Activated CD4-positive, alpha-beta T cell treated with anti-CD3 and anti-CD28 coated beads, Interleukin-2, Interleukin-4, amounts not matched to agents 100 ng/mL and 50 ng/mL, durations not matched to agents 16 hours and 8 hours (primary cell): ENCODE measurements at places on chromosomes 12 and 14.
A peak's percentile ranks its signal among the peaks of the same experiment; 100 is the strongest.

DNA sequence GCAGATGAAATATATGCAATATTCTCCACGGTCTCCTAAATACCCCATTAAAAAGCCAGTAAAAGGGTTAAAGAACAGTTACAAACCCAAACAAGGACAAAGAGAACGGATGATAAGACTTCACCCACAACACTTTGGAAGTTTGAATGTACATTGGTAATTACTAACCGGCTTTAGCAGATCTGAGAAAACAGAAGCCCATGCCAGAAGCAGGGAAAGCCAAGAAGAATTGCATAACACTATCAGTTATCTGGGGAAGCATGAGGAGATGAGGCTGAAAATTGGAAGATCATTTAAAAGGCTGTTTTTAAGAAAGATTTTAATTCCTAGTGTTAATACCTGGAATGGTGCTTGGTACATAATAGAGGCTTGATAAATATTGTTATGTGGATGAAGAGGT, 55.6 kb upstream of the MYBPC1 start:
- DNase-seq = no peak

GRCh38 chr12:84222841-84223240, 689.8 kb downstream of the SLC6A15 start:
- no peak for DNase-seq

- no peak for DNase-seq
These were observed 49.1 kb upstream of the FKBP4 start for GRCh38 chr12:2745655-2746054.

DNA sequence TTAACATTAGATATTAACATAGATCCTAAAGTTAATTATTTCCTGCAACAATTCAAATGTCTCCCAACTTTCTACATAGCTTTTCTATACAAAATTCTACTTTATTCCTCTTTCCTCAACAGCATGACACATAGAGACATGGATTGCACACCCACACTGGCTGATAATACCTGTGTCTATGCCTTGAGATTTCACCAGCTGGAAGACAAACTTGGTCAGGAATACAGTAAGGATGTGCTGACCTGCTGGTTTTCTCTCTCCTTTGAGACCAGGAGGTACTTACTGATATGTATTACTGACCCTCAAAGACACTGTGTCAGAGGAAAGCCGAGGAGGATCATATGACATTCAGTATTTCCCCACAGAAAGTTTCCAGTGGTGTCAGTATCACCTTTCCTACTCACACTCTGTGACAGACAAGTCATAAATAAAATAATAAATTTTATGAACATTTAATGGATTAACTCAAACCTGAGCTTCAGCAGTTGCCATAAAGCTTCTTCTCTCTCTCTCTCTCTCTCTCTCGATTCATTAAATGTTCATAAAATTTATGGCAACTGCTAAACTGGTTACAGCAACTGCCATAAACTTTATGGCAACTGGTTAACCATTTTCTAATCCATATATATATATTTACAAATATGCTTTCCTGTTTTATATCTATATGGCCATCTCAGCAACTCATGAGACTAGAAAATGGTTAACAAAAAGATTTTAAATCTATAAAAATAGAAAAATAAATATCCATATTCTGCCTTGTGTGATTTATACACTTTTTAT, 22.7 kb downstream of the EIF2S3B start:
- no peak for DNase-seq

- no peak for DNase-seq
These were observed 32.6 kb downstream of the CMKLR1 start for GRCh38 chr12:108306506-108306905.

- DNase-seq = peak; percentile 33
These were observed at the start of gene ACOT4 for GRCh38 chr14:73591690-73592449. Gene ACOT4, plus strand, starts transcription at chr14:73591873. Its CDS starts 87 bp downstream, at chr14:73591960.

- no peak for DNase-seq
These were observed 50.5 kb downstream of the ATL1 start for GRCh38 chr14:50610465-50610864.
